ENCODE measurements at places on chromosomes 16 and 17.

DNA sequence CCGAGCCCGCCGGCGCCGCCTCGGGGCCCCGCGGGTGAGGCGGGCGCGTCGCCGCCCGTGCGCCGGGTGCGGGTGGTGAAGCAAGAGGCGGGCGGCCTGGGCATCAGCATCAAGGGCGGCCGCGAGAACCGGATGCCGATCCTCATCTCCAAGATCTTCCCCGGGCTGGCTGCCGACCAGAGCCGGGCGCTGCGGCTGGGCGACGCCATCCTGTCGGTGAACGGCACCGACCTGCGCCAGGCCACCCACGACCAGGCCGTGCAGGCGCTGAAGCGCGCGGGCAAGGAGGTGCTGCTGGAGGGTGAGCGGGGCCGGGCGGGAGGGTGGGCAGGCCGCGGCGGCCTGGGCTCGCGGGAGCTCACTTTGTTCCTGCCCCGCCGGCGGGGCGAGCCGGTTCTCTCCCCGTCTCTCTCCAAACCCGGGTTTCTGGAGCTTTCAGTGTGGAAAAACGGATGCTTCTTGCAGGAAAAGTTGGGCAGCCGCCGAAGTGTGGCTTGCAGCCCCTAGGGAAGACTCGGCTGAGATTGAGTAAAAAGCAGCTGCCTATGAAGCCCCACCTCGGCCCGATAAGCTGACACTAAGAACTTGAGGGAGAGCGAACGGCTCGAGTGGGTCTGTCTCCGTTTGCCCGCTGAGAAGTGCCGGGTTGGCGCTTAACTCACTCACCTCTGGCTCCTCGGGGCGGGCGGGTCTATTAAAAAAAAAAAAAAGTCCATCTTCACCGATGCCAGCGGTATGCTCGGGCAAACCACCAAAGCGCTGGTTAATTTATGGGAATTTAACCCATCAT lies 677 bp downstream of the SNTB2 start:
- DNase-seq = no peak

DNA sequence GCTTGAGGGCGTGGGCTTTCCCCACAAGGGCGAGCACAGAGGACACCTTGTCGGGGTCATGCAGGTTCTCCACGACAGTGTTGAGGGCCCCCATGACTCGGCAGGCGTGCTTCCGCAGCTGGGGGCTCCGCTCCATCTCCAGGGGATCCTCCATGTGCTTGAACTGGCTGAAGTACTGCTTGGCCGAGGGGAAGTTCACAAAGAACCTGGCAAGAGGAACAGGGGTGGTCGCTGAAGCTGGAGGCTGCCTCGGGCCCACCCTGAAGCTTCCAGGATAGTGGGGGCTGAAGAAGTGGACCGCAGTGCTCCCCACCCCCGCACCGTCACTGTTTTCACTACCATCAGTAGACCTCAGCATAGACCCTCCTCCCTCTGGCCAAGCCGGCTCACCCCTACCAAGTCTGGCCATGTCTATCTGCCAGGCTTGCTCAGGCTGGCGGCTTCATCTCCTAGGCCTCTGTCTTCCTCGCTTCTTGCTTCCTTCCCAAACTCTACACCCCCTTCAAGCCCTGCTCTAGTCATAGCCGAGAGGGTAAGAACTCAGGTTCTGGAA lies 5.9 kb downstream of the CYGB start:
- no peak for DNase-seq

DNA sequence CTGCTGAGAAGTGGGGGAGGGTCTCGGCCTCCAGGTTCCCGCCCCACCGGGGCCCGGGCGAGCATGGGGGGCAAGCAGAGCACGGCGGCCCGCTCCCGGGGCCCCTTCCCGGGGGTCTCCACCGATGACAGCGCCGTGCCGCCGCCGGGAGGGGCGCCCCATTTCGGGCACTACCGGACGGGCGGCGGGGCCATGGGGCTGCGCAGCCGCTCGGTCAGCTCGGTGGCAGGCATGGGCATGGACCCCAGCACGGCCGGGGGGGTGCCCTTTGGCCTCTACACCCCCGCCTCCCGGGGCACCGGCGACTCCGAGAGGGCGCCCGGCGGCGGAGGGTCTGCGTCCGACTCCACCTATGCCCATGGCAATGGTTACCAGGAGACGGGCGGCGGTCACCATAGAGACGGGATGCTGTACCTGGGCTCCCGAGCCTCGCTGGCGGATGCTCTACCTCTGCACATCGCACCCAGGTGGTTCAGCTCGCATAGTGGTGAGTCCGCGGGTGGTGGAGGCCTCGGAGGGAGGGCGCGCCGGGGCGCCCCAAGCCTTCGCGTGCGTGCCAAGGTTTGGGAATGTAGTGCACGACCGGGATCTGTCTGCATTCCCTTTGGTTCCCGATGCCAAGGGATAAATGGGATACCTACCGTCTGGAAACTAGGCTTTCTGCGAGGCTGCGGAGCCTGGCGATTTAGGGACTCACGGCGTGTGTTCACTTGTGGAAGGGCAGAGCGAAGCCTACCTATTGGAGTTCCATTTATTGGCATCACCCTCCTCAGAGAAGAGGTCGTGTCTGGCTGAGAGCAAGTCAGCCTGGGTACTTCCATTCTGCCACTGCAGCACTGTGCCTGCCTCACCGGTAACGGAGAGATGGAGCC lies 1.0 kb downstream of the ZNRF1 start:
- DNase-seq = no peak

- DNase-seq = no peak
These were observed 34.6 kb upstream of the KCNJ2 start for GRCh38 chr17:70134777-70135176.

DNA sequence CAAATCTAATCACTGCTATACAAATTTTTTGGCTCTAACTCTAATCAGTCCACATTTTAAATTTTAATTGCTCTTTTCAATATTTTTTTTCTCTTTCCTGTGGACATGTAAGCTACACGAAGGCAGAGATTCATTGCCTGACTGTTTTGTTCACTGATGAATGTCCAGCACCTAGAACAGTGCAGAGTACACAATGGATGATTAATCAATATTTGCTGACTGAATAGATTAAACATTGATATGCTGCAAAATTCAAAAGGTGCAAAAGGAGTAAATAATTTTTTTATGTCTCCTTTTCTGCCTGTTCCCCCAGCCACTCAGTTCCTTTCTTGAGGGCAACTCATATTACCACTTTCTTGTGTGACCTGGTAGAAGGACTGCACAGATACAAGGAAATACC lies 32.8 kb downstream of the SCNN1B start:
- no peak for DNase-seq

DNA sequence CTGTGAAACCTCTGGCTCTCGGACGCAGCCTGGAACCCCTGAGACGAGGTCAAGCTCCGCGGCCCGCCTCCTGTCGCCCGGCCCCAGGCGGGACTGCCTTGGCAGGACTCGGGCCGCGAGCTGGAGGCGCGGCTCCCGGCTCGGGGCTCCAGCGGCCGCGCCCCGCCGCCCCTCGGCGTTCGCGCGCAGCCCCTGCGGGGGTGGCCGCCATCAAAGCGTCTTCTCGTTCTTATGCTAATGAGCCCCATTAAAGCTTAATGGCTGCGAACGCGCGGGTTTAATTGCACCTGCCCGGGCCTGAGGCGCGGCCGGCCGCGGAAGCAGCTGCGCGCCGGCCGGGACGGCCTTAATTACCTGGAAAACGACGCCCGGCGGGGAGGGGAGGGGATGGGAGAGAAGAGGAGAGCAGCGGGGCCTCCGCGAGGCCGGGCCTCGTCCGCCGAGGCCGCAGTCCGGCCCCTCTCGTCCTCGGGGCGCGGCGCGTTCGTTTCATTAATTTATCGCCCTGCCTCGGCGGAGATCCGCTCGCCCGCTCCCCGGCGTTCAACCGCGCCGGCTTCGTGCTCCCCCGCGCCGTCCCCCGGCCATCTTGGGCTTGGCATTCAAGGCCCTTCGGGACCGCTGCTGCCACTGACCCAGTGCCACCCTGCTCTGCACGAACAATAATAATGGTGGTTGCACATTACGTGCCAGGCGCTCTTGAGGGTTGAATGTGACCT lies 19.2 kb downstream of the RAI1 start:
- peak; percentile 19 for DNase-seq

DNA sequence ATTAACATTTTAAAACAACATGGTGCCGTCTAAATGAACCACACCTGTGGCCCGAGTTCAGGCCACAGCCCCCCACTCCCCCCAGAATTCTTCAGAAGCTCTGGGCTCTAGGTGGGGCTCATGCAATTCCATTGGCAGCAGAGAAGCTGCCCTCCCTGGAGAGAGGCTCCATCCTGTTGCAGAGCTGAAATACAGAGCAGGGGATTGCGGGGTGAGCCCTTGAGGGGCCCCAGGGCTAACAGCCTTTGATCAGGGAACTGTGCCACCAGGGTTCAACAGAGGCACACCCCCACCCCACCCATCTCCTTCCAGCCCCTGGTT lies 69.3 kb downstream of the ABR start:
- no peak for DNase-seq

DNA sequence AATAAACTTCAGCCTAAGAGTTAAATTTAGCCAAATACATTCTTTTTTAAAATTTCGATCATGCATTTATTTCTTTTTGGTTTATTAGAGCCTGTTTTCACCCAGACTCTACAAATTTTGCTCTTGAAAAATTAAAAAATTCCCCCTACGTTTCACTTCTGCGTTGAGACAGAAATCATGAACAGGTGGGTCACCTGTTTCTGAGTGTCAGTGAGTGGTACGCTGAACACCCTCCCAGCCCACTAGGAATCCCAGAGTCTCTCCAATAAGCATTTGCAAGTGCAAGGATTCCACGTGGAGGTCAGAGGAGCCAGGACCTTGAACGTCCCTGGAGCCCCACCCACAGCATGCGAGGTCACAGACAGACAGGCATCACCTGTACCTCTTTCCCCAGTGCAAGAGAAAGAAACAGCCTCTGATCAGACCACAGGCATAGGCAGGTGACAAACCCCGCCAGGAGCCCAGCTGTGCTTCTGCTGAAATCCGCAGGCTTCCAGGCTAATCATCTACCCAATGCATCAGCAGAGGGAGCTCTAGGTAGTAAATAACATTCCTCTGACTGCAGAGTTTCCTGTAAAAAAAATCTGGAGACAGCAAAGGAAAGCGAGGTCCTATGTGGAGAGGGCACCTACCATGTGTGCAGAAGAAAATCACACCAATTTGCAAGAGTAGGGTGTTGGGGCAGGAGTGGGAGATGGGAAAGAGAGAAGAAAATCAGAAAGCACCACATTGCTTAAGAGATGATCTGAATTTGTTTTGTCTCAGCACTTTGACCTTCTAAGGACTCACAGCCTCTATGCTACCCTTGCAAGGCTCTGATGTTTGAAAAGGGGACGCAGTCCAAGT lies 5.9 kb upstream of the XYLT1 start:
- no peak for DNase-seq

GRCh38 chr17:9912121-9913099 lies 7.3 kb upstream of the RCVRN start:
- no peak for DNase-seq

GRCh38 chr17:64099543-64099942 lies 30.4 kb downstream of the ERN1 start:
- DNase-seq = no peak

DNA sequence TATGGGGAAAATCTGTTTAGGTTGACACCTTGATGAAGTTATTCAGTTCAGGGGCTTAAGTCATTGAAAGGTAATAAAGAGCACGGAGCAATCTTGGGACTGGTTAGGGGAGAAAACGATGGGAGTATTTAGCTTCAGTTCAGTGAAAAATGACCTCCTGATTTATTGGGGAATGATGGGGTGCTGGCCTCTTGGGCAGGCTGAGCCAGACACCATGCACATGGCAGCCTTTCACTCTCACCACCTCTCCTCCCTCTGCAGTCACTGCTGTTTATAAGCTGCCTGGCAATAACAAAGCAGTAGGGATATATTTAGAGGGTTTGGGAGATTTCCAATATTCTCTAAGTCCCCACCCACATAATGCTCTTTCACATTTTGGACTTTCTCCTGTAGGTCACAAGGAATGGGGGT lies 140.5 kb upstream of the HS3ST2 start:
- DNase-seq = no peak

DNA sequence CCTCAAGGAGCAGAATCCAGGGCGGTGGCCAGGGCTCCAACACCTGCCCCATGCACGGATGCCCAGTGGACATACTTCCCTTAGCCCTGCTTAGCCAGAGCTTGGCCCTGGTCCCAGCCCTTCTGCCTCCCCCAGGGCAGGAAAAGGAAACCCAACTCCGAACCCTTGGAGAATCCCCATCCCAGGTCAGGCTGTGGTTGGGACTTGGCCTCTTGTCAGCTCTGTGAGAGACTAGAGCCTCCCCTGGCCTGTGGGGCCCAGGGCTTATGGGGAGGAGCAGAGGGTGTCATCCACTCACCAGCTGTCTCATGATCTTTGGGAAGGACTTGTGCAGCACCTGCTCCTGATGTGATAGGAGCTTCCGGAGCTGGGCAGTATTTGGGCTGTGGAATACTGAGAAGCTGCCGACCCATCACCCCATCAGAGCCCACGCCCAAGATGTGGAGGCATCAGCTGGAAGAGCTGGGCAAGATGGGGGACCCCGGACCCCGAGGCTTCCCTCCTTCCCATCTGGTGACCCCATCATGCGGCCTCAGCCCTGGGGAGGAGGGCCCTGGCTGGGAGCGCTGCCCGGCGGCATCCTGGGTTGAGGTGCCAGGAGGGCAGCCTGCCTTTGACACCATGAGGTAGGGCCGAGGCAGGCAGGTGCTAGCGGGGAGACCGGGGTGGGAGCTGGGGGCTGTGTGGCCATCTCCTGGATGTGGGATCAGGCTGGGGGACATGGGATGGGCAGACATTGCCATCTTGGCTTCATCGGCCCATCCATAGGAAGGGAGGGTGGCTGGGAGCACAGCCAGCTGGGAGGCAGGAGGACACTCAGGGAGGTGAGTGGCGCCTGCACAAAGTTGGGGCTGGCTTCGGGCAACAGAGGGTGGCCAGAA lies 45.1 kb downstream of the TNFRSF13B start:
- no peak for DNase-seq

DNA sequence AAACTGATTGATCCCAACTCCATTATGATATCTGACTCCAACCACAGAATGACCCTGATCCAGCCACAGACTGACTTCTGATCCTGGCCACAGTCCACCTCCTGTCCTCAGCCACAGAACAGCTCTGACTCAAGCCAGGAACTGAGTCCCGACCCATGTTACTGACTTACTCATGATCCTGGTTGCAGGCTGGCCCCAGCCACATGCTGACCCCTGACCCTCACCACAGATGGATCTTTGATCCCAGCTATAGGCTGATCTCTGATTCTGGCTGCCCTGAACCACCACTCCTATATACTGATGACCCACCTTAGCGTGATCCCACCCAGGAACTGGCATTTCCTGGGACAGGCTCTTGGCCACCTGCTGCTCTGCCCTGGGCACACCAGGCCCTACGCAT lies 32.2 kb upstream of the IL21R start:
- DNase-seq = no peak

DNA sequence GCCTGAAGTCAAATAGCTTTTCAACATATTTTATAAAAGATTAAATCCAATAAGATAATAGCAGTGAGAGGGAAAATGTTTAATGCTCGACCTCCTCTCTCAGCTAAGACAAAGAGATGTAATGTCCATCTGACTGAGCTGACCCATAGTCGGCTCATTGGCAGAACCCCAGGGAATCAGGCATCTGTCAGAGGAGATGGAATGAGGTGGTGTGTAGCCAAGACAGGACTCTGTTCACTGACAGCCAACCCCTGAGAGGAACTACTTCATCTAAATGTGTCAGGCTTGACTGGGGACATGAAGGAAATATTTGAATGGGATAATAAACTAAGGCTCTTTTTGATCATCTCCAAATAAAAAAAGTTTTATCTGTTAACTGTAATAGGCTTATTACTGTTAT lies 188.0 kb downstream of the CDH11 start:
- DNase-seq = no peak
